Stimulated activated CD4-positive, alpha-beta T cell treated with anti-CD3 and anti-CD28 coated beads, Interleukin-1b, Interleukin-23, amount 100 ng/mL, for 24 hours (primary cell): ENCODE measurements at places on chromosomes 16 and 17.

GRCh38 chr16:21071741-21072140 lies 78.9 kb downstream of the DNAH3 start:
- DNase-seq, result no peak

DNA sequence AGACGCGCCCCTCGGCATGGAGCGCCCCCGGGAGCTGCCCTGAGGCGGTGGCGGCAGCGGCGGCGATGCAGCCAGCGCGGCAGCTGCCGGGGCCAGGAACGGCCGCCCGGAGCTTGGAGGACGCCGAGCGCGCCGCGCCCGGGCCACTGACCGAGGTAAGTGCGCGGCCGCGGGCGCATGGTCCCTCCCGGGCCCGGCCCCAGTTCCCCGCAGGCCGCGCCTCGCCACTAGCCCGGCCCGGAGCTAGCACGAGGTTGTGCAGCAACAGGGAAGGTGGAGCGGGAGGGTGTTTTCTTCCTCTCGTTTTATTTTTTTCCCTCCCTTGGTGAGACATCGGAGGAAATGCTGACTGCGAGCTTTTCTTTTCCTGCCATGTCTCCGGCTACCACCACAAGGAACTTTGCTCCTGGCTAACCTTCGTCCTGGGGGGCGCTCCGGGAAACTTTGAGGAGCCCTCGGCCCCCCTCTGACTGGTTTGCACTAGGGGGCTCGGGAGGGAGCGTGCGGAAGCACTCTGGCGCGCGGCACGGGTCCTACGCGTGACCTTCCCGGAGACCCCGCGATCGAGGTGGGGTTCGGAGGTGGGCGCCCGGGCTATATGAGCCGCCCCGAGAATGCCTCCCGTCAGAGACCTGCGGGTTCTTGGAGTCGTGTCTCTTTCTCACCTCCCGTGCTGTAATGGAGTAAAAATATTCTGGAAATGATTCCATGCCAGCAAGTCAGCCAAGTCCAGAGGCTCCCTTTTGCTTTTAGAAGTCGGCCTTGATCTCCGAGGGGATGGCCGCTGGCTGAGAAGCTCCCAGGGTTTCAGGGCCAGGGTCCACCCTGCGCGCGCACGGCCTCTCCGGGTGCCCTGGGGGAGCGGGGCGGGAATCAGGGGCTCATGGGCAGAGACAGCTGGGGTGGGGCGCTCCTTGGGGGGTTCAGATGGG lies 868 bp downstream of the KCNJ12 start:
- DNase-seq, result no peak

GRCh38 chr16:4018391-4018790 lies 97.9 kb downstream of the ADCY9 start:
- DNase-seq, result no peak

DNA sequence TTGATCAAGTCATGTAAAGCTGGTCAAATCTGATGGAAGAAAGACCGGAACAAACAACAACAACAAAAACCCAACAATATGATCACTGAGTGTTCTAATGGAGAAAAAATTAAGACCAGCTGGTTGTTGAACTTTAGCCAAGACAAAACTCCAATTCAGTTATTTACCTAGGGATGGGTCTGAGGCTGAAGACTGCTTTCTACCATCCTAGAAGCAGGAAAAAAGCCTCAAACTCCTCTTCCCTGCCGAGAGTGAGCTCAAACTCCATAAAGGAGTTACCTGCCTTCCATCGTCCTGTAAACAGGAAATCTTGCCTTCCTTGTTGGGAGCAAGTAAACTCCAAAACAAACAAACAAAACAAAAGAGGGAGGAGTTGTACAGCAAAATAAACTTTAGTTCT lies 23.1 kb upstream of the TMEM98 start:
- no peak for DNase-seq

DNA sequence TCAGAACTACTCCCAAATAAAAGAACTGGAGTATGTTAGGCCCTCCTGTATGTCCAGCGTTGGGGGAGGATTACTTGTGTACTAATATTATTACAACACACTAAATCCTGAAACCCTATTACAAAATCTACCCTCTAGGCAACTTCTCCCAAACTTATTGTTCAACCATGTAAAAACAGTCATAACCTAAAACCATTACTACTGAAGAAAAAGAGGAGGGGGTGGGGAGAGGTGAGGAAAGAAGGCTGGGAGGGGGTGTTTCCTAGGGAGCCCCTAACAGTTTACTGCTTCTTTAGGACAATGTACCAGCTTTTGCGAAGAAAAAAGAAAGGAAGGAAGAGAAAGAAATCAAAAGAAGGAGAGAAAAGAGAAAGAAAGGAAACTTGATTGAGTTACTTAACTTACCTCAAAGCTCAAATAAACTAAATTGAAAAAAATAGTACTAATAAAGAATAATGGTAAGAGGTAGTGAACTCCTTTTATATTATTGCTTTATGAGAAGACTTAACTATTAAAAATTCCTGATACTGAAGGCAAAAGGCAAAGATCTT lies 2.3 kb downstream of the SALL1 start:
- no peak for DNase-seq

- no peak for DNase-seq
Observed at GRCh38 chr17:3029213-3029913, 34.0 kb downstream of the OR1D5 start.

- DNase-seq, result peak; percentile 73
Observed at GRCh38 chr17:81487487-81488275, 24.9 kb downstream of the ACTG1 start.

- no peak for DNase-seq
Observed at GRCh38 chr16:19014461-19014860, 30.7 kb downstream of the TMC7 start.

DNA sequence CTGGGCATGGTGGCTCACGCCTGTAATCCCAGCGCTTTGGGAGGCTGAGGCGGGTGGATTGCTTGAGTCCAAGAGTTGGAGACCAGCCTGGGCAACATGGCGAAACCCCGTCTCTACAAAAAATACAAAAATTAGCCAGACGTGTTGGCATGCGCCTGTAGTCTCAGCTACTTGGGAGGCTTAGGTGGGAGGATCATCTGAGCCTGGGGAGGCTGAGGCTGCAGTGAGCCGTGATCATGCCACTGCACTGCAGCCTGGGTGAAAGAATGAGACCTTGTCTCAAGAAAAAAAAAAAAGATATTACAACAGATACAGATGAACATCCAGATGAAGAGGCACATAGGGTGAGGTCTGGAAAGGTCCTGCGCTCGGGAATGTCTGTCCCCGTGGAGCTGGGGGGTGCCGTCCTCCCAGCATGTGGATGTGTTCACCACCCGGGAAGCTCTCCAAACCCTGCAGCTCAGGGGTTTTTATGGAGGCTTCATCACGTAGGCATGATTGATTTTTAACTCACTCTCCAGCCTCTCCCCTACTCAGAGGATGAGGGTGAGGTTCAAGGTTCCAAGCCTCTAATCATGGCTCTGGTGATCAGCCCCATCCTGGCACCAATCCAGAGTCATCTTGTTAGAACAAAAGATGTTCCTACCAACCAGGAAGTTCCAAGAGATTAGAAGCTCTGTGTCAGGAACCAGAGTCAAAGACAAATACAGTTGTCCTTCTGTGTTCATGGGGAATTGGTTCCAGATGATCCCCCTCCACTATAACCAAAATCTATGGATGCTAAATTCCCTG lies 85.0 kb upstream of the DNAJA2 start:
- DNase-seq, result no peak

GRCh38 chr17:29219378-29220047 lies 27.1 kb upstream of the CRYBA1 start:
- DNase-seq, result peak; percentile 58

DNA sequence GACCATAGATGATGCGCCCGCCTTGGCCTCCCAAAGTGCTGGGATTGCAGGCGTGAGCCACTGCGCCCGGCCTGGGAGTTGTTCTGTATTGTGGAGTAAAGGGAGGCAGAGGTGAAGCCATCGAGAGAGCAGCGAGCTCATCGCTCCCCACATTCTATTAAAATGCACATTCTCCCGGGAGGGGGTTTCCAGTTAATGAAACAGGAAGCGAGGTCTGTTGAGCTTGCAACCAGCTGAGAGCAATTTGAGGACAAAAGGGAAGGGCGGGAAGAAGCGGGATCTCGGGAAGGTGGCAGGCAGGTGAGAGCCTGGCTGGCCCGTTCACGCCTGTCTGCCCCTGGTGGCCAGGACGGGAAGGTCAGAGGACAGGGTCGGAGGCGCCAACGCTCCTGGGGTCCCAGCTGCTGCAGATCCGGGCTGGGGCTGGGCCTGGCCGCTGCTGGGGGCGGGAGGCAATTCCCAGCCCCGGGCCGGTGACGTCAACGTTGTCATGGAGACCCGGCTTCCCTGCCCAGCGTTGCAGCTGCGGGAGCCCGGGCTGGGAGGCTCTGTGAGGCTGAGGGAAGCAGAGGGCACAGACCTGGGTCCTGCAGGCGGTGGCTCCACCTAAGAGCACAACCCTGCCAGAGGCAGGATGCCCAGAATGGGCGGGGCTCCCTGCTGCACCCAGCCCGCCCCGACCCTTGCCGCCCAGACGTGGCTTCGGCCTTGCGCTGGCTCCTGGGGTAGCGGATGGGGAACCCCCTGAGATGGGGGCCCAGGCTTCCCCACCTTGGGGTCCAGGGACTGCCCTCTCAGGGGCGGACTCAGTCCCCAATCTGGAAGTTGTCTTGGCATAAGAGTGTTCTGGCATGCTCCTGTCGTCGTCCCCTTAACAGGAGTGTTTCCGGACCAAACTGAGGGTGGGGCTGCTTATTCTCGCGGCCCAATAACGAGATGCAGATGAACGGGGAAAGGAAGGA lies 48.7 kb upstream of the PLCG2 start:
- peak; percentile 54 for DNase-seq

GRCh38 chr16:26645614-26646013 lies 421.1 kb upstream of the C16orf82 start:
- peak; percentile 27 for DNase-seq

GRCh38 chr17:40532520-40533253 lies 31.3 kb upstream of the TNS4 start:
- no peak for DNase-seq

DNA sequence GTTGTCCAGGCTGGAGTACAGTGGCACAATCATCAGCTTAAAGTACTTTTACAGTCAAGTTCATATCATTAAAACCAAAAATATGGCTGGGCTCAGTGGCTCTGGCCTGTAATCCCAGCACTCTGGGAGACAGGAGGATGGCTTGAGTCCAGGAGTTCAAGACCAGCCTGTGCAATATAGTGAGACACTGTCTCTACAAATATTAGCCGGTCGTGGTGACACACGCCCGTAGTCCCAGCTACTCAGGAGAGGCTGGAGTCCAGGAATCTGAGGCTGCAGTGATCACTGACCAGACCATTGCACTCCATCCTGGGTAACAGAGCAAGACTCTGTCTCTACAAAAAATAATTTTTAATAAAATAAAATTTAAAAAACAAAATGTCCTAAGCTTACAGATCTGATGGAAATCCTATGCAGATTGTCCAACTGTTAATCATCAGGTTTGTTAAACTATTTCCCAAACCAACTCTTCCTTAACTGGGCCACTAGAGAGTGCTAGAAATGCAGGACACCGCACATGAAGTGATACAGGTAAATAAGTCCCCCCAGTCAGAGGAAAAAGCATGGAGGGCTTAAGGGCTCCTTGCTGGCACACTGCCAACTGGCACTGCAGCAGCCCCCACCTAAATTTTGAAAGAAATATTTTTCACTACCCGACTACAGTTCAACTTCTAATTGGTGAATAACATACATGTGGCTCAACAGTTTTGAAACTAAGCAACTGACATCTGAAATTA lies 2.8 kb downstream of the USP22 start:
- no peak for DNase-seq

DNA sequence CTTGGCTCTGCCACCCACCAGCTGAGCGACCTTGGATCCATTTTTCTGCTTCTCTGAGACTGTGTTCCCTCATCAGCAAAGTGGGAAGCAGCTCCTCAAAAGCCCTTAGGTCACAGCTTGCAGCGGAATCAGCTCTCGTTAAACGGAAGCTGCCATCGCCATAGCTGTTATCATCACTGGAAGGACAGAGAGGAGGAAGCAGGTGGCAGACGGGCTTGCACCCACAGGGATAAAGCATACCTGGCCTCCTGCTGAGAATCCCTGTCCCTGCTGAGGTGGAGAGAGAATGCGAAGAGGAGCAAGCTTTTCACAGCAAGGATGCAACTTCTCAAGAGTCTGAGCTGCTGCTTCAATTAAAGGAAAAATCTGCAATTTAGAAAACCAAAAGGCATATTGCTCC lies 106.6 kb downstream of the CLEC16A start:
- DNase-seq, result no peak

DNA sequence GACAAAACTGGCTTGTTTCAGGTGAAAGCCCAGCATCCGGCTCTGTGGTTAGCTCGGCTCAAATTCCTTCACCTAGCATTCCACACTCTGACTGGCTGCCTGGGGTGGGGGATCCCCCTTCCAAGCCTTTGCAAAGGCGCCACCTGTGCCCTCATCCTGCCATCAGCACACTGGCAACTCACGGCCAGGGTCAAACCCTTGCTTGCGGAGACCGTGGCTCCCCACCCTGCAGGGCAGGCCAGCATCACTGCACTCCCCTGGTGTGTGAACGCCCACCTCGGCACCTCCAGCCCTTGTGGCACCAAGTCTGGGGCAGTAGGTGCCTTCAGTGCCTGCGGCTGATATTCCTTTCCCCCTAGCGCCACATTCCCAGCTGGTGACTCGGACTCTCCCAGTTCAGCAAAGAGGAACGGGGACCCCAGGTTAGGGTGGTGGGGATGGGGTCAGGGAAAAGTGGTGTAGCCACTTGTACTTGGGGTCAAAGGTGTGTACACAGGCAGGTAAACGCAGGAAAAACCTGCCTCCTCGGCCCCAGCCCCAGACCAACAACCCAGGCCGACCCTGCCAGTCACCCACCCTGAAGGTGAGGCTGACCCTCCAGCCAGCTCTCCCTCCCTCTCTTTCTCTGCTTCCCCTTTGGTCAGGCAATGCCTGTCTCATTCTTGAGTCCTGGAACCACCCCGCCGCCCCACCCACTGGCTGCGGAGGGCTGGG lies 1.1 kb downstream of the FLII start:
- DNase-seq, result no peak

DNA sequence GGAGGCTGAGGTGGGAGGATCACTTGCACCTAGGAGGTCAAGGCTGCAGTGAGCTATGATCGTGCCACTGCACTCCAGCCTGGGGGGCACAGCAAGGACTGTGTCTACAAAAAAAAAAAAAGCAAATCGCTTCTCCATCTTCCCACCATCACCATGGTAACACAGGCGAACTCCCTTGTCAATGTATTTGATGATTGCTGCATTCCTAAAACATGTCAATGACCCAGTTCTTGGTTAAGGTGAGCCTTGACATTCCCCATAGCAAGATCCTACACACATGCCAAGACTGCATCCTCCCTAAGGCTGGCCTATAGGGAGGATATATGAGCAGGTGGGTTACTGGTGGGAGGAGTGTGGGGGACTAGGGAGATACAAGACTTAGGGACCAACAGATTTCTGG lies 12.2 kb downstream of the CNTNAP1 start:
- DNase-seq, result no peak

DNA sequence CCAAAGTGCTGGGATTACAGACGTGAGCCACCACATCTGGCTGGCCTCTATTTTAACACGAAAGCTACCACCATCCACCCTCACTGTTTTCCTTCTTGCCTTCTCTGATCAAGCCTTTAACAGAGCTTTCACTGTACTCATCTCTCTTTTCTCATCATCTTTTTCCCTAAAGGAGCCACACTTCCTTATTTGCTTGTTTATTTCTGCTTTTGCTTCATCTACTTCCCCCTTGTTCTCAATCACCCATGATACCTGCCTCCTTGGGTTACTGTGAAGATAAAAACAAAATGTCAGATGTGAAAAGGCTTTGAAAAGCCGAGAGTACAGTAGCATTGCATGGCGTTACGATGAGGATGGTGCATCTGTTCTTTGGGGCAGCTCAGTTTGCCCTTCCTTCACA lies 79.9 kb downstream of the ZNF18 start:
- DNase-seq, result no peak
